Upper lobe of left lung (tissue), 6 donors: ENCODE measurements at places on chromosomes 13 and 19. TPM values are rescaled to one million over a fixed set of nuclear protein-coding genes. Genes with fewer than 3 reads are reported as not detected.
A peak's percentile ranks its signal among the peaks of the same experiment; 100 is the strongest.

DNA sequence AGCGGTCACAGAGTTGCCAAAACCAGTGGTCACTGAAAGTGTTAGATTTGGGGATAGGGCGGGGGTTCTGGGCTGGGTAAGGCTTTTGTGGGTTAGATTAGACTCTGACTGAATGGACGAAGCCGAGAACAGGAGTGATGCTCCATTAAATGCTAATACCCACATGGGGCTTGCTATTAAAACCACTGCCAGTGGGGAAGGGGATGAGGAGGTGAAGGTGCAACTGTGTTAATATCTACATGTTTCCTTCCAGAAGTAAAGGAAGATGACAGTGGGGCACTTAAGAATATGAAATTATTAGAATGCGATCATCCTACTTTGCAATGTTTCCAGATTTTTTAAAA is 573 bp upstream of the ZNF614 start:
- DNase-seq, result no peak
- H3K27ac ChIP-seq, result peak overlapping the region; percentile 90
- peak overlapping the region; percentile 61 for H3K4me3 ChIP-seq

The DAPK3 gene
- 79.5 TPM for total RNA-seq

- DNase-seq, result no peak
- H3K27me3 ChIP-seq, result no peaks in the 10 kb centered on the region
- H3K36me3 ChIP-seq, result no peaks in the 10 kb centered on the region
- peaks cover 36% of the 10 kb centered on the region for H3K4me1 ChIP-seq
- no peak overlapping the region for H3K4me3 ChIP-seq
These were observed 3.7 kb downstream of the PEPD start for GRCh38 chr19:33517922-33518321.

GRCh38 chr13:90565985-90566713 is 781.3 kb upstream of the MIR17HG start:
- H3K27me3 ChIP-seq, result no peaks in the 10 kb centered on the region
- no peak overlapping the region for H3K27ac ChIP-seq
- no peak for DNase-seq
- H3K4me1 ChIP-seq, result no peaks in the 10 kb centered on the region
- no peaks in the 10 kb centered on the region for H3K36me3 ChIP-seq
- H3K4me3 ChIP-seq, result no peak overlapping the region

DNA sequence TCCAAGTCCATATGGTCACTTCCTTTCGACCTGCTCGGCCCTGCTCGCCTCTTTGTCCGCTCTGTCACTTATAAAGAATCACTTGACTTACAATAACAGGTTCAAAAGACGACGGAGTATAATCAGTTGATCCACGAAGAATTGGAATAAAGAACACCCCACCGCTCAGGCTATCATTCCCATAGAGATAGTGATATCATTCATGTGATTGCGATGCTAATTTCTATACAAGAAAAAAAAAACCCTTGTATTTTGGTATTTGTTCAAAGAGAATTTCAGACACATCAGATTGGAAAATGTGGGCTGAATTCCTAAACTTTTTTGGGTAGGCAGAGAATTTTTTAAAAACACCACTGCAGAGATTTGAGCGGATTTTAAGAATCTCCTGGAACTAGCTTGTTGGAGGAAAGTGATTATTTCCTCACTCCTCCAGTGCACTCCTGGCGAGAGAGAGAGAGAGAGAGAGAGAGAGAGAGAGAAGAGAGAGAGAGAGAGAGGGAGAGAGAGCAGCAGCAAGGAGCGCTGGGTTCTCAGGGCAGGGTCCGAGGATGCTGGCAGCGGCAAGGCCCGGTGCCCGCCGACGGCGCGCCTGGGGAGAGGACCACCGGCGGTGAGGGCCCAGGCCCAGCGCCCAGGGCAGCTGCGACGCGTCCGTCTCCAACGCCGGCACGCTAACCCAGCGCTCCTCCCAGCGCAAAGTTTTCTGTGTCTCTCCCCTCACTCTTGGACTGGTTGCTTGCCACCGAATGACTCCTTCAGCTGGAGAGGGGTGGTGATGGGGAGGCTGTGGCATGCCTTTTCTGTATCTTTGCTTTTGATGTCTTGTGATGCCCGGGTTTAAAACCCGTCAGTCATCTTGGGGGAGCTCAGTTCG is 149.0 kb upstream of the ZNF536 start:
- DNase-seq, result no peak
- H3K36me3 ChIP-seq, result no peaks in the 10 kb centered on the region
- peaks cover 53% of the 10 kb centered on the region for H3K27me3 ChIP-seq
- no peak overlapping the region for H3K4me3 ChIP-seq

GRCh38 chr13:107873926-107874325 is 341.4 kb downstream of the LIG4 start:
- H3K4me3 ChIP-seq, result no peak overlapping the region
- no peaks in the 10 kb centered on the region for H3K27me3 ChIP-seq
- no peak for DNase-seq
- H3K27ac ChIP-seq, result no peak overlapping the region

DNA sequence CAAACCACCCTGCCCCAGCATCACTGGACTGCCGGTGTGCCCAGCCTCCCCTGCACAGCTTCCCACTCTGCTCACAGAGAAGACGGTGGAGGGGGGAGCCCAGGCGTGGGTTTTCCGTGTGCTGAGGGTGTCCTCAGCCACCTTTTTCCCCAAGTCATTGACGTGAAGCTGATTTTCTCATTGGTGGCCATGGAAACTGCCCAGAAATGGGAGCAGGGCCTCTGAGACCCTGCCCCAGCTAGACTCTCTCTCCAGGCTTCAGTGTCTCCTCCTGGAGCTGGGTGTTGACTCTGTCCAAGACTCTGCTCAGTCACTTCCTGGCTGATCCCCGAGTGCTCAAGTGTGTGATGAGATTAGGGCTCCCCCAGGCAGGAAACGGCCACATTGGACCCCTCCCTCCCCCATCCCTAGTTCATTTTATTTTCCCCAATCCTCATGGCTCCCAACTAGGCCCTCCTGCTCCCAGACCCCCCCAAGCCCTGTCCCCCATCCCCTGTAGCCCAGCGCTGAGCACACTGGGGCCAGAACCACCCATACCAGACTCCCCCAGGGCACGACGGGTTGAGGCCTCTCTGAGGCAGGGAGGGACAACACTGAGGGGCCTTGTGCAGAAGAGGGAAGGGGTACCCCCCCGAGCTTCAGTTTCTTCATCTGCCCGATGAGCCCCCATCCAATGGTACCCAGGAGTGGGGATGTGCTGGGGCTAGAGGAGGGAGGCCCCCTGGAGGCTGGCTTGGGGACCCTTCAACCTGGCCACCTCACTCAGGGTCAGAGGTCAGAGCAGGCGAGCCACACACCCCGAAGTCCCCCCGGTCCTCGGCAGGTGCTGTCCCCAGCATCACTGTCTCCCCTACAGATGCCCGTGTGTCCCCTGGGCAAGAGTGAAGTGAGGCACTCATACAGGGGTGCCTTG is 1.2 kb upstream of the F2RL3 start:
- no peak overlapping the region for H3K4me3 ChIP-seq
- H3K4me1 ChIP-seq, result peaks cover 31% of the 10 kb centered on the region
- no peaks in the 10 kb centered on the region for H3K27me3 ChIP-seq
- H3K36me3 ChIP-seq, result peaks cover 17% of the 10 kb centered on the region
- H3K27ac ChIP-seq, result peak overlapping the region; percentile 86

DNA sequence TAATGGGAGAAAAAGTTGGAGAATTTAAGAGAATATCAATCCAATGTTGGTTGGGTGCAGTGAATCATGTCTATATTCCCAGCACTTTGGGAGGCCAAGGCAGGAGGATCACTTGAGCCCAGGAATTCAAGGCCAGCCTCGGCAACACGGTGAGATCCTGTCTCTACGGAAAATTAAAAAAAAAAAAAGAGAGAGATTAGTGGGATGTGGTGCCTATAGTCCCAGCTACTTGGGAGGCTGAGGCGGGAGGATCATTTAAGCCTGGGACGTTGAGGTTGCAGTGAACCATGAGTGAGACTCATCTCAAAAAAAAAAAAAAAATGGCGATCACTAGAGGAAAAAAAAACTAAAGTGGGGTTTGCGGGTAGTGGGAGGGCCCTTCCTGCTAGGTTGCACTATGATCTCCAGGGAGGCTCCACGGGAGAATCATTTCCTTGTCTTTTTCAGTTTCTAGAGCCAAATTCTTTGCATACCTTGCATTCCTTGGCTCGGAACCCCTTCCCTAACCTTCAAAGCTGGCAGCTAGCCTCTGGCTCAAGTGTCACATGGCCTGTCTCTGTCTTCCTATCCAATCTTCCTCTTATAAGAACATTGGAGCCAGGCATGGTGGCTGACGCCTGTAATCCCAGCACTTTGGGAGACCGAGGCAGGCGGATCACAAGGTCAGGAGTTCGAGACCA is 5.8 kb upstream of the ERCC2 start:
- no peak overlapping the region for H3K4me3 ChIP-seq
- H3K36me3 ChIP-seq, result no peaks in the 10 kb centered on the region
- H3K27me3 ChIP-seq, result no peaks in the 10 kb centered on the region
- H3K27ac ChIP-seq, result no peak overlapping the region

DNA sequence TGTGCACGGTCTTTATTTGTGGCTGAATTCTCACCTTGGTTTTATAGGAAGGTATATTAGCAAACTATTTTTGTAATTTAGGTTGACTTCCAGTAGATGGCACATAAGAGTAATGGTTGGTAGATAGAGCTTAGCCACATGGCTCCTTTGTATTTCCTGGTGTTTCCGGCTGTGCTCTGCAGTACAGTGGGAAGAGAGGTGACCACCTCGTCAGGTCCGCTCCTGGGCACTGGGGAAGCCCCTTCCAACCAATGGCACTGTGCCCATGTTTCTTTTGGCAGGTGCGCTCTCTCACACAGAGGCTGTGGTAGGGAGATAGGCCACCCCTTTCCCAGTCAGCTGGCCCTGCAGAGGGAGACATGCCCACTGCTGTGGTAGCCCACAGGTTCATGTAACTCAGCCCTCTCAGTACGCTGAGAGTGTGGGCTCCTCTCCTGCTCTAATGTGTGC is 74.3 kb upstream of the ATP12A start:
- no peak overlapping the region for H3K27ac ChIP-seq
- H3K4me1 ChIP-seq, result peaks cover 4% of the 10 kb centered on the region
- no peak for DNase-seq
- no peak overlapping the region for H3K4me3 ChIP-seq
- no peaks in the 10 kb centered on the region for H3K36me3 ChIP-seq

DNA sequence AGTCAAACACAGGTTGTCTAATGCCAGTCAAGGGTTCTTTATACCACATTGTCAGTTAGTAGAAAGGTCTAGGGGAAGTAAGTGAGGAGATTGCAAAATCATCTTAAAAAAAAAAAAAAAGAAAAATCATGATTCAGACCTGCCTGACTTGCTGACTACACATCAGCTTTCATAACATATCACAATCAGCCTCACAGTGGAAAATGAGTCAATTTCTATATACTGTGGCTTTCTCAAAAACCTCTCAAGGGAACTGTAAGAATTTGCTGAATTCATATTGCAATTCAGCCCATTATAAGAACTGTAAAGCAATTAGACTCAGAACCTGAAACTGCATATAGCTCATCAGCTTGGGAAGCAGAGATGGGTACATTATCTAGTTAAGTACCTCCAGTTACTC is 75.3 kb upstream of the GPC6 start:
- H3K36me3 ChIP-seq, result no peaks in the 10 kb centered on the region
- no peaks in the 10 kb centered on the region for H3K27me3 ChIP-seq
- H3K27ac ChIP-seq, result no peak overlapping the region
